ENCODE measurements at places on chromosomes 3 and 15.

DNA sequence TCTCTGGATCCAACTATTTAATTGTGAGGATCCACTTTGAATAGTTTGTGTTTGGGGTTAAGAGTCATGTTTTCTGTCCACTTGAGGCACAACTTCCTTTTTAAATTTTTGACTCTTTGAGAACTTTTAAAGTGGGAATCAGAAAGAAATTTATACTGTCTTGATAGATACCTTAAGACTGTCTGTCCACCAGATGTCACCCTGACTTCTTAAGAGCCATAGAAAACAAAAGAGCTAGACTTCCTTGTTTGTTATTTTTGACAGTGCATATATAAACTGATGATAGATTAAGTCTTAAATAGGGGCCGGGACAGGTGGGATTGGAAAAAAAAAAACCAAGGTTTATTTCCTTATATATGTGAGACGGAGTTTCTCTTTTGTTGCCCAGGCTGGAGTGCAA is 52.1 kb upstream of the WDR72 start:
- DNase-seq, result no peak

DNA sequence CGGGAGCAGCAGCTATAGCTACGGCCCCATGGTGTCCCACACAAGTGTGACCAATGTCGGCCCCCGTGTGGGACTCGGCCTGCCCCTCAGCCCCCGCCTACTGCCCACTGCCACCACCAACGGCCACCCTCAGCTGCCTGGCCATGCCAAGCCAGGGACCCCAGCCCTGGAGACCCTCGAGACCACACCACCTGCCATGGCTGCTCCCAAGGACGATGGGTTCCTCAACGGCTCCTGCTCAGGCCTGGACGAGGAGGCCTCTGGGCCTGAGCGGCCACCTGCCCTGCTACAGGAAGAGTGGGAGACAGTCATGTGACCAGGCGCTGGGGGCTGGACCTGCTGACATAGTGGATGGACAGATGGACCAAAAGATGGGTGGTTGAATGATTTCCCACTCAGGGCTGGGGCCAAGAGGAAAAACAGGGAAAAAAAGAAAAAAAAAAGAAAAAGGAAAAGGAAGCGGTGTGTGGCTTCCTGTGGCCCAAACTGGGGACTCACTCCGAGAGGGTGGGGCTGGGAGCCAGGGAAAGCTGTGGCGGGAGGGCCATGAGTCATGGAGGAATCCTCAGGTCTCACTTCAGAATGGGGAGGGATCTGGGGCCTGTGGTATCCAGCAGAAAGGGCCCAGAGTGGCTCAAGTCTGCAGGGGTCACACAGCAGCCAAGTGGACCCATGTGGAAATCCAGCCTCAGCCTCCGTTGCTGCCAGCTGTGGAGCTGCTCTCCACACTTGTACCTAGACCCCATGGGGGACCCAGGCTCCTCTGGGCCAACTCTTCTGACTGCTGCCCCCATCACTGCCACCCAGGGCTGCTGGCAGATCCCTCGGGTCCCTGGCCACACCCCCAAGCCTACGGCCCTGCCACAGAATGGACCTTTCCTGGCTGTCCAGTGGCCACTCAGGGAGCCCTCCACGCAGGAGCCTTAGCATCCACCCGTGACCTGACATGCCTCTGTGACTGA is 26.1 kb downstream of the PTH1R start:
- DNase-seq, result no peak

DNA sequence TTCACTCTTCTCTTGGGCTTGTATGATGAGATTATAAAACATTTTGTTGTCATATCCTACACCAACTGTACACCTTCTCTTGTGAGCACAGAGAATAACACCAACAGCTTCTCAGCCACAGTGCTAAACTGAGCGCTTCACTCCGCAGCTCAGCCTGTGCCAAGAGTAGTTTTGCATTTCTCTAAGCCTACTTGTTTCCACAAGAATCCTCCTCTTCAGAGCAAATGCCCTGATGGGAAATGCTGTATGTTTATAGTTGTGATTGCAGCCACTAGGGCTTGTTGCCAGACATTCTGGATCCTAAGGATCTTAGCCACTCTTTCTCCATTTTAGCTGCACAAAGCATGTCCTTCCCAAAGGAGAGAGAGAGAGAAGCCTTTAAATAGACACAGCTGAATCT is 138.8 kb upstream of the PLXND1 start:
- no peak for DNase-seq

DNA sequence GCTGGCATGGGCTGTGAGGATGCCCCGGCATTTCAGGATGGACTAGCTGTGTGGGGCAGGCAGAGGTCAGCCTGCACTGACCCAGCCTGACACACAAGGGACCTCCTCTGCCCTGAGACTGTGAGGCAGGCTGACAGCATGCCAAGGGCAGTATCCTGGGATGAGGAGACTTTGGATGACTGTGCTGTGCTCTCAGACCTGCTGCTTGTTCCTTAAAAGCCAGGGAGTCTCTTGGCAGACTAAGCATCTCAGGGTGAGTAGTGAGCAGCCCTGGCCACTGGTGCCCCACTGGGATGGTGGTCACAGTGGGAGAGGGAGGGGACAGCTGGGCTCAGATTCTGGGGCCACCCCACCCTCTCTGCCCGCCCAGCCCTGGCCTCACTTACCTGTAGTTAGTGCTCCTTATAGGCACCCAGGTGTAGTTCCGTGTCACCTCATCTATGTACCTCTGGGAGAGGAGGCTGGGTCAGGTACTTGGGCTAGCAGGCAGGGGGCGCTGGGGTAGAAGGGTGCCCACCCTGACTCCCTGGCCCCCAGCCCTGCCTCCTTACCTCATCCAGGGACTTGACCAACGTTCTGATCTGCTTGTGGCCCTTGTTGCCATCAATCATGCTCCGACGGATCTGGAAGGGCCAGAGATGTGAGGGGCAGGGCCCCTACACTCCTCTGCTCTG is 16.1 kb upstream of the TMEM115 start:
- no peak for DNase-seq

DNA sequence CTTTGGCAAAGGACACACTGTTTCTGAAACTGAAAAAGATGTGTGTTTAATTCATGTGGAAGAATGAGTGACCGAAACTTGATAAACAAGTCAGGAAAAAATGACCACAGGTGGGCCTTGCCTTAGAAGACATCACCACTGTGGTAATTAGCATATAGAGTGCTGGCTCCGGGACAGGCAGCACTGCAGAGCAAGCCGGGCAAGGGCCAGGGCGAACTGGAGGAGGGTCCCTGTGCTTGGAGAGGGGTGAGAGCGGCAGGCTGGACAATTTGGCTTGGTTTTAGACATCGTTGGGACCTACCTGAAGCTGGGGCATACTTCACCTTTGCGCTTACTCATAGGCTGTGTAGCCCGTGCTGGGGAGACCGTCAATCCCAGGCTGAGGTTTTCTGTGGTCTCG is 8.2 kb downstream of the RTP3 start:
- DNase-seq, result no peak

GRCh38 chr15:38611228-38611627 is 46.6 kb upstream of the RASGRP1 start:
- DNase-seq, result no peak

GRCh38 chr15:81398910-81399551 is 25.0 kb upstream of the TMC3 start:
- no peak for DNase-seq

DNA sequence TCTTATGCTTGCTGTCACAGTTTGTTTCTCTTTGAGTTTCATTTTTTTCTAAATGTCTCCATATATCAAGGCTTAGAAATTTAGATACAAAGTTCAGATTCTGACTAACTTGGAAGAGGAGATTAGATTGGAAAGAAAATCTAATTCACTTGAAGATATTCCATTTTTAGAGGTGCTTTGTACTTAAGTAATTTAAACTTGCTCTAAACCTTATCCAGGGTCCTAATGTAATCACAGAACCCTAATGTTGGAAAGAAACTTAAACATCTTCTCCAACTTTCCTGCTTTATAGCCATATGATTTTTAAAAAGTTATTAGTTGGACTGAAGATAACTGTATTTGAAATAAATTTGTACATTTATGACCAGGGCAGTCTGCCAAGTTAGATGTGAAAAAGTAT is 81.1 kb upstream of the ARHGEF3 start:
- no peak for DNase-seq

- DNase-seq, result no peak
Measured at GRCh38 chr15:39922462-39923092, 2.5 kb upstream of the GPR176 start.

DNA sequence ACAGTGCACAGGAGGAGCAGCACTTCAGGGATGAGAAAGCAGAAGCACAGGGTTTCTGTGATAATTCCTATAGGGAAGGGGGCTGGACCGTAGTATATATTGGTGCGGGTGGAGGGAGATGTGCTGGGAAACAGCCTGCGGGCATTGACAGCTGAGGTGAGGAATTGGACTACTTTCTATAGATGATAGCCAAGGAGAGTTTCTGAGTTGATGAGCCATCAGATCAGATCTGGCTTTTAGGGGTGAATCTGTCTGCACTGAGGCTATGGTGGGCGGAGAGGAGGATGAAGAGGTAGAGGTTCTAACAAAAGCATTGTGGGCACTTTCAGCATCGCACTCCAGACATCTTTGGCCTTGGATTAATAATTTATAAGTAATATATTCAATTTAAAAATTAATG is 33.1 kb downstream of the SELENOT start:
- DNase-seq, result no peak

- no peak for DNase-seq
Measured at GRCh38 chr3:128870347-128870746, 9.1 kb upstream of the ACAD9 start.

DNA sequence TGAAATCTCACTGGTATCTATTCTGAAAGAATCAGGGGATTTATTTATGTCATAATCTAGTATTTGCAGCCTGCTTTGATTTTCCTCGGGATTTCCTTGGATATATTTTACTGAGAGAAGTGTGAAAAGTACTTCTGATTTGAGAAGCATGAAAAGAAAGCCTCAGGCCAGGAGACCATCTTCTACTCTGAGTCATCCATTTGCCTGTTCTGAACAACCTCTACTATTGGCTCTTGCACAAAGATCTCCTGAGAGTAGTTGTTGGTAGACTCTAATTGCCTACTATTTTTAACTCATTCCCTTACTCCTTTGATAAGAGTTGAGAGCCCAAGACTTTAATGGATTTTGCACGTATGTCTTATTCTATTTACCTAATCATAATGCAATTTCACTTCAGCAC is 318.9 kb downstream of the BCHE start:
- no peak for DNase-seq
